ENCODE measurements at places on chromosomes 3 and 15. TPM values are rescaled to one million over a fixed set of nuclear protein-coding genes. Genes with fewer than 3 reads are reported as not detected.

The ZNF385D gene
- 2.3 TPM for total RNA-seq

The IRAK2 gene
- total RNA-seq: 2.0 TPM

The HRH1 gene
- 1.4 TPM for total RNA-seq

The SAMD7 gene
- not detected for total RNA-seq

The ESYT3 gene
- total RNA-seq: 1.0 TPM

The CAMP gene
- not detected for total RNA-seq

The CLDN11 gene
- 4.3 TPM for total RNA-seq

The PATL2 gene
- 3.7 TPM for total RNA-seq

The EIF5A2 gene
- 10.2 TPM for total RNA-seq

The MLH1 gene
- total RNA-seq: 55.6 TPM

Measured in left ventricle myocardium inferior (tissue), 1 donor.